ENCODE measurements at places on chromosomes 13 and 19. TPM values are rescaled to one million over a fixed set of nuclear protein-coding genes. Genes with fewer than 3 reads are reported as not detected.

GRCh38 chr19:279231-279630, 12.0 kb downstream of the PLPP2 start:
- DNase-seq = no peak

DNA sequence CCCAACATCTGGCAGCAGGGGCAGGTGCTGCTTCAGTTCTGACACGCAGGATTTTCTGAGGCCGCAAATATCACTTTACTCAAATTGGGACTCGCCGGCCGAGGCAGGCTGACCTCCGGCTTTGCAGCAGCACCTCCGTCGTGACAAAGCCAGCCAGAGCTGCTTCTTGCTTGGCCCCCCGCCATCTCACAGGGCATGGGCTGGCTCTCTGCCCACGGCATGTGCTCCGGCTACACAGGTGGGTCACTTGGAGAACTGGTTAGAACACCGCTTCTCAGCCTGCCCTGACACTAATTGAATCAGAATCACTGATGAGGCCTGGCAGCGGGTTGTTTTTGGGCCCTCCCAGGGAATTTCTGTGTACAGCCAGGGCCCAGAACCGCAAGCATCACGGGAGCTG, 112.3 kb downstream of the SLC7A1 start:
- DNase-seq = peak; percentile 46

GRCh38 chr13:76160506-76160905, 524.4 kb downstream of the LMO7 start:
- DNase-seq = no peak

DNA sequence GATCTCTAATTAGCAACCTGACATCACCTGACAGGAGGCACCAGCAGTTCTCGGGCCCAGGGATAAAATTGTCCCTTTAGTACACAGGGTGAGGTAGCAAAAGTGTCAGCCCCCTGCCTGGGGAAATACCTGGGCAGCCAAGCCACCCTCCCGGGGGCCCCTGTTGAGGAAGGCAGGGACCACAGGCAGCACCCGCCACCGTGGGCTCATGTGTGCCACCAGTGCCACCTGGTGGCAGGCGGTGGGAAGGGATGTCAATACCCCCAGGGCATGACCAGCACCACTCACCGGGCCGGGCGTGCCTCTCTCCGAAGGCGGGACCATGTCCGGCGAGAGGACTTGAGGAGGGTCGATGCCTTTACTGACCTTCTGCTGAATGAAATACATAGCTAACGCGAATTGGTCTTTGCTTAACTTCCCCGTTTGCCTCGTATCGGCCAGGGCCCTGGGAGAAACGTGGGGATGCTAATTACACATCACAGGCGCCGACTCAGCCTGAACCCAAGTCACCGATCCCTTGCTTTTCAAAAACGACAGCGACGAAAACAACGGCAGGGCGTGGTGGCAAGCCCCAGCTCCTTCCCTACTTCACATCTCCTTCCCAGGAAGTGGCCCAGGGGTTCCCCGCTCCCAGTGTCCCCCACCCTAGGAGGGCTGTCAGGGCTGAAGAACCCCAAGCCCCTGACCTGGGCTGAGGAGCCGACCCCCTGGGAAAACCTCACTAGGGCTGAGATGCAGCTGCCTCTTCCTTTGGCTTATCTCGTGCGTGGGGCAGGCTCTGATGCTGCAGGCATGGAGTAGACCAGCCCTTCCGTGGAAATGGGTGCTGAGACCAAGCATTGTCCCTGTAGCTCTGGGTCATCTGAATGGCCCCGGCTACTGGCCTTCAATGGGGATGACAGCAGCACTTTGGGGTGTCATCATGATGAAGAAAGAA, 53.8 kb downstream of the EPS15L1 start:
- peak; percentile 63 for DNase-seq

DNA sequence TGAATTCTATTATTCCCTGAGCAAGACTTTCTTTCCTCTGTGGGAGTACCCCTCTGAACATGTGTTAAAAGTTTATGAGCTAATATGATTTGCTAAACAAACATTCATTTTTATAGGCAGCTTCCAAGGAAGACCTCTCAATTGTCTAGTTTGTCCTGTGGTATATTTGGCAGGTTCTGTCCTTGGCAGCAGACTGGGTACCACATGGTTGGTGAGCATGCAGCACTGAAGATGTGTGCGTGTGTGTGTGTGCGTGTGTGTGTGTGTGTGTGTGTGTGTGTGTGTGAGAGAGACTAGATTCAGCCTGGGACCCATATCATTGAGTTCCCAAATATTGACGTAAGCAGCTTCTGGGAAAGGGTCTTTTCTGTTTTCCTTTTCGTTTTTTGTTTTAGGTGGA, 24.0 kb downstream of the FGF9 start:
- DNase-seq = no peak

DNA sequence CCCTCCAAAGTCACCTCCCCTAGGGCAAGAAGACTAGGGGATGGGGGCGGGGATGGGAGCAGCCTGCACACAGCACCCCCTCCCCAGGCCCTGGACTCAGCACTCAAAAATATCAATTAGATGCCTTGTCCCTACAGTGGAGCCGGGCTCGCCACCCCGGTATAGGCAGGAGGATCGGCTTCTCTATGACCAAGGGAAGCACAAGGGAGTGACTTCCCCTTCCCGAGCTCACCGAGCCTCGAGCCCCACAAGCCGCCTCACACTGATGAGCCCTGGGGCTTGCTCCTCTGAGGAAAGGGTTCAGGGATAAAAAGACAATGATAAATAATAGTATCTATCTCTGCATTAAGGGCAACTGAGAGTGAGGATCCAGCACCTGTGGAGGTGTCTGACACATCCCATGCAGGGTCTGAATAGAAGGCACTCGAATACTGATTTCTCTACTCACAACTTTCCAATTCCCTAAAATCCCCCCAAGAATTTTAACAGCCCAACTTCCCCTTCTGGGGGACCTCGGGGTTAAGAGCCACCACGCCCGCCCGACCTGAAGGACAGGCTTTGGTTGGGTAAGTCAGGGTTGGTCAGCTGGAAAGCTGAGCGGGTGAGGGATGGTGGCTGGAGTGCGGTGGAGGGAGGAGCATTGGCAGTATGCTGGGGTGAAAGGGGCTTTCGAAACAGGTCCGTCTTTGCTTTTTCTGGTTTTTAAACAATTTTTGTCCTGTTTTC, 51.3 kb downstream of the STK24 start:
- no peak for DNase-seq

UBE2L5 gene
- not detected for total RNA-seq

RFPL4AL1 gene
- not detected for total RNA-seq

ZNF420 gene
- total RNA-seq = 4.4 TPM

CGB2 gene
- total RNA-seq = not detected
